RPMI7951 (cell line): ENCODE measurements at places on chromosomes 1 and 21.
A peak's percentile ranks its signal among the peaks of the same experiment; 100 is the strongest.

GRCh38 chr1:22208268-22208972 is 65.5 kb upstream of the WNT4 start:
- no peak for DNase-seq

- DNase-seq: no peak
Observed at GRCh38 chr21:18759751-18760161, 356.2 kb upstream of the TMPRSS15 start.

- DNase-seq: peak; percentile 40
Observed at GRCh38 chr21:41369105-41369919, 7.5 kb downstream of the MX2 start.

DNA sequence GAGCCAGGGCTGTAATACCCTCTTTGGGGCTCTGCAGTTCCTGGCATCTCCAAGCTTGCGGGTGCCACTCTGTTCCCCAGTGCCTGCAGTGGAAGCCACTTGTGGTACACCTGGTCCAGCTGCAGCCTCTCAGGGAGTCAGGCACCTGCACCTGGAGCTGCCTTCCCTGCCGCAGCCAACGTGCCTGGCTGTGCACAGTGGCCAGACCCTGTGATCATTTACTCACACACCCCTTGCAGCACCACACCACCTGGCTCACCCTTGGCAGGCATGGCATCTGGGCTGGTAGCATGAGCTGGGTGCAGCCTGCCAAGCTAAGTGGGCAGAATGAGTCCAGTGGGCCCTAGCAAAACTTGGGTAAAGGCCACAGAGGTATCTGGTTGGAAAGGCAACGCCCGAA is 51.1 kb upstream of the NTPCR start:
- no peak for DNase-seq
